CD4-positive, alpha-beta T cell treated with Interleukin-15 for 1 hour (primary cell): ENCODE measurements at places on chromosomes 12 and 14.

DNA sequence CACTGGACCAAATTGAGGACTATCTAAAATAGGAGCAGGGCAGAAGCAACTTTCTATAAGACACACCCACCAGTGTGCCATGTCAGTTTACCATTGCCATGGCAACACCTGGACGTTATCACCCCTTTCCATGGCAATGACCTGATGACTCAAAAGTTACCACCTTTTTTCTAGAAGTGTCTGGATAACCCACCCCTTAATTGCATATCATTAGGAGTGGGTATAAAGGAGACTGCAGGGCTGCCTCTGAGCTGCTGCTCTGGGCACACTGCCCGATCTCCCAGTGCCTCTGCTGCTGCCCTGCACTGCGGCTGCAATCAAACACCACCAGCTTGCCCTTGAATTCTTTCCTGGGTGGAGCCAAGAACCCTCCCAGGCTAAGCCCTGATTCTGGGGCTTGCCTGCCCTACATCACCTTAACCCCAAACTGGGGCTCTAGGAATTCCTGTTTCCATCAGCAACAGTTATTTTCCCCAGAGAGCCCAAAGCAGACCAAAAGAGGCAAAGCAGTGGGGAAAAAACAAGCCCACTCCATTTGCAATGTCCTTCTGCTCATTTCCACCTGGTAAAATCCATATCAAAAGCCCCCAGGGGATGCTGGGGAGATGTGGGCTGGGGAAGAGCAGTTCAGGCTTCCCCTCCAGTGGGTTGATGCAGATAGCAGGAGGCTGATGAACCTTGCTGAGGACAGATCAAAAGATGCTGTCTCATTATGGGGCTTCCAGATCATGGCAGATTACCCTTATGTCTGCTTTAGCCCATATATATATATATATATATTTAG lies 129.5 kb upstream of the NCOR2 start:
- no peak for DNase-seq

DNA sequence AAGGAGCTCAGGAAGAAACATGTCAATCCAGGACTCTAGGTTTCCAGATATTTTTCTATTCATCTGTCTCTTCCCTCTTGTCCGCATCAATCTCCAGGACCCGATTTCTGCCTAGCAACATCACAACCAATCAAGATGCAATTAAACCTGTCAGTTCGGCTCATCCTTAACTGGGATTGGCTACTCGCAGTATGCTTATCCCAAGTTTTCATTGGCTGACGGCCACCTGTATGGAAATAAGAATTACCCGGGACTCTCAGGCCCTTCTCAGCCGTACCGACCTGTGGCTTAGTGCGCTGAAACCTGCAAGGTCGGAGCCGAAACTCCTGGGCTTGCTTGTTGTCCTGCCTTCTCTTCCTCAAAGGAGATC lies 20.4 kb upstream of the ATP5MC2 start:
- DNase-seq: no peak

DNA sequence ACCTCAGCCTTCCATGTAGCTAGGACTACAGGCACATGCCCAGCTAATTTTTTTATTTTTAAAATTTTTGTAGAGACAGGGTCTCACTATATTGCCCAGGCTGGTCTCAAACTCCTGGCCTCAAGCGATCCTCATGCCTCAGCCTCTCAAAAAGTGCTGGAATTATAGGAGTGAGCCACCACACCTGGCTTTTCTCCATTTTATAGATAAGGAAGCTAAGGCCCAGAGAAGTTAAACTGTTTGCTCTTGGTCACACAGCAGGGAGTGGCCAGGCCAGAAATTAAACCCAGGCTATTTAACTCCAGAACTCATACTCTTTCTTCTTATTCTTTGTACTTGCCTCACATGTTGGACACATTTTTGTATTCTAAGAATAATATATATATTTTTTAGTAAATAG lies 16.5 kb downstream of the UBE3B start:
- no peak for DNase-seq

DNA sequence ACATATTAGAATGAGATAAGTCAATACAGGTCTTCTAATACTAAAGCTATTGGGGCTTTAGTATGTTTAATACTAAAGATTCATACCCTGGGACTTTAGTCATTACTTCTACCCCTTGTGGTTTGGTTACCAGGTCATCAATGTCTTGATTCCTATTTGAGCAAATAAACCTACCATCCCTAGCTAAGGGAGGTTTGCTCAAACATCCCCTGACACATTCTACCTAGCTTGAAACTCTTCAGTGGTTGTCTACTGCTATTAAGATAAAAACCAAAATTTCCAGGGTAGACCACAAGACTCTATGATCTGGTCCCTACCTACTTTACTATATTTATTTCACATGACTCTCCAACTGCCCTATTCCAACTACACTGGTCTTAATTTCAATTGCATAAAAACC lies 7.3 kb upstream of the C2CD5 start:
- no peak for DNase-seq

GRCh38 chr14:64208261-64208660 lies 85.9 kb downstream of the ESR2 start:
- DNase-seq: no peak

GRCh38 chr12:39441189-39441962 lies 1.5 kb downstream of the KIF21A start:
- DNase-seq: no peak

- no peak for DNase-seq
Measured at GRCh38 chr14:47252802-47253201, 422.6 kb downstream of the MDGA2 start.

GRCh38 chr12:76901628-76902380 lies 23.0 kb upstream of the CSRP2 start:
- no peak for DNase-seq

- no peak for DNase-seq
Measured at GRCh38 chr12:68207276-68207675, 18.3 kb downstream of the IL26 start.

DNA sequence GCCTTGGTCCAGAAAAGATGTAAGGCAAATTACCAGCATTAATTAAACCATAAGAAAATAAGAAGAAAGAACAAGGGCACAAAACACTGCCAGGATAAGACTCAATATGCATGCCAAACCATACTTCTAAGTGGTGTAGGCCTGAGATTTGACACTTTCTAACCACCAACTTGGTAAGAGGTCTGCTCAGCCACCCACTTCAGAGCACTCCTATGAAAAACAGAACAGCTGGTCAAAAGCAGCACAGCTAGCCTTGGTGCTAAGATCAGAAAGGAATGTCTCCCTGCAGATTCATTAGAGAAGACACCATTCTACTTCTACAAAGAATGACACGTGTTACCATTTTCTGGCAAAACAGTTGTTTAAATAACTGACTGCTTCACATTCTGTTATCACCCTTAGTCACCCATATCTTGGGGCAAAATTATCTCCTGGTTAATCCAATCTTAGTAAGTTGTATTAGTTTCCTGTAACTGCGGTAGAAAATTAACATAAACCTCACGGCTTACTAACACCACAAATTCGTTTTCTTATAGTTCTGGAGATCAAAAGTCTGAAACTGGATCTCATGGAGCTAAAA lies 13.2 kb downstream of the RPS6KA5 start:
- no peak for DNase-seq

- DNase-seq: no peak
Measured at GRCh38 chr12:90924406-90924805, 30.6 kb downstream of the CCER1 start.

- DNase-seq: no peak
Measured at GRCh38 chr14:77145975-77146740, 4.6 kb upstream of the ZDHHC22 start.

- DNase-seq: peak; percentile 62
Measured at GRCh38 chr14:69152181-69152901, 578 bp downstream of the DCAF5 start.

GRCh38 chr12:19234981-19235871 lies 105.7 kb downstream of the PLEKHA5 start:
- DNase-seq: no peak

GRCh38 chr14:88310021-88310420 lies 13.0 kb downstream of the KCNK10 start:
- DNase-seq: no peak

DNA sequence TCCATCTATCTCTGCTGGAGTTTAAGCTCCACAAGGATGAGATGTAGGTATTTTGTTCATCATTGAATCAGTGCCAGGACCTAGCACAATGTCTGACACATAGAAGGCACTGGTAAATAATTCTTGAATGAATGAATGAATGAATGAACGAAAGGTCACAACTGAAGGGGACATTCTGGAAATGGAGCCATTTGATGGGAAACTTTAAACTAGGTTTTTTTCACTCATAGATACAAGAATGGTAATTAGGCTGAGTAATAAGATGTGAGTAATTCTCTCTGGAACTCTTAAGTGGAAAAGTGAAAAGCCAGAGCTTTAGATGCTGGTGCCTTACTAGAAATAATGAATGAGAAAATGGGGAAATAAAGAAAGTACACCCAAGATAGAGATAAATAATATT lies 44.3 kb downstream of the SCN8A start:
- DNase-seq: no peak

GRCh38 chr12:86729739-86730138 lies 473.5 kb upstream of the MGAT4C start:
- no peak for DNase-seq

DNA sequence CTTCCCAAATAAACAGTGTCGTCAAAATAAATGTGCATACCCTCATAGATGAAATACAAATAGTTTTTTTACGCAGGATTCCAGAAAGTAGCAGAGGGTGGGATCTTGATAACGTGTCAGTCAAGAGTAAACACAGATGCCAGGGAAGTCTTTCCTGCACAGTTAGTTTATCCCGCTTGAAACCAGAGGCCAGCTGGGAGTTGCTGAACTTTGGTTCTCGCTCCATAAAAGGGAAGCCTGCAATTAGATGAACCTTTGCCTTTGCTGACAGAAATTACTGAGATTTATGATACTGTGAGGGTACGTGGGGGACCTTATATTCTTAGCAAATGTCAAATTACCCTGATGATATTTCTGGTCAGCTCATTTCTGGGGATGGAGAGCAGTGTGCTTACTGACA lies 18.9 kb downstream of the FAR2 start:
- DNase-seq: no peak

- DNase-seq: no peak
Measured at GRCh38 chr12:89376202-89376529, 23.9 kb upstream of the DUSP6 start.

- DNase-seq: no peak
Measured at GRCh38 chr12:77064896-77065360, 441 bp downstream of the E2F7 start.

GRCh38 chr14:68215629-68216028 lies 396.1 kb downstream of the RAD51B start:
- DNase-seq: no peak

DNA sequence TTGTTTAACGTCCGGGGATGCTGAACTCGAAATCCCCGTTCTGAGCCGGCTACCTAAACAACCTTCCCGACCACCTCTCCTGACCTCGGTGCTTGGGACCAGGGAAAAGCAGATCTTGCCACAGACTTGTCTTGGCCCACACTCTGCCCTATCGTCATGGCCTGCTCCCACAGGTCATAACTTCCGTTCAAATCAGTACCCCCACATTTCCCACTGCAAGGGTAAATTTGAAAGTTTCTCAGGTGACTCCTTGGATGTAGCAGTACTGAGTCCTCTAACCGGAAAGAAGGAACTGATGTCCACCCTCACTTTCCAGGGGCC lies 612 bp upstream of the RBM23 start:
- no peak for DNase-seq

GRCh38 chr14:64885559-64885958 lies 5.9 kb upstream of the SPTB start:
- no peak for DNase-seq

DNA sequence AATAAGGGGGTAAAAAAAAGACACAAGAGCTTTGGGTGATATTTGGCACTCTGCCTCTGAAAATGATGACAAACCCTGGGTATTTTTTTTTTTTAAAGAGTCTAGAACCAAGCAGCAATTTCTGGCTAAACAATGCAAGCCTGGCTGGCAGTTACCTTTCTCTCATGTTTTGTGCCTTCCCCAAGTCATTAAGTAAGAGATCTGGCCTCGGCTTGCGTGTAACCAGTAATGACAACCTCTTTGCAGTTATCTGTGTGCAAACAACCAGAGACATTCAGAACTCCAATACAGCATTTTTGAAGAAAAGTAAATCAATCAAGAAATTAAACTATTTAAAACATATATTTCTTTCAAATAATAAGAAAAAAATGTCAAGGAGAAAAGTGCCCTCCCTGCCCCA lies 167.5 kb downstream of the KCNC2 start:
- no peak for DNase-seq

DNA sequence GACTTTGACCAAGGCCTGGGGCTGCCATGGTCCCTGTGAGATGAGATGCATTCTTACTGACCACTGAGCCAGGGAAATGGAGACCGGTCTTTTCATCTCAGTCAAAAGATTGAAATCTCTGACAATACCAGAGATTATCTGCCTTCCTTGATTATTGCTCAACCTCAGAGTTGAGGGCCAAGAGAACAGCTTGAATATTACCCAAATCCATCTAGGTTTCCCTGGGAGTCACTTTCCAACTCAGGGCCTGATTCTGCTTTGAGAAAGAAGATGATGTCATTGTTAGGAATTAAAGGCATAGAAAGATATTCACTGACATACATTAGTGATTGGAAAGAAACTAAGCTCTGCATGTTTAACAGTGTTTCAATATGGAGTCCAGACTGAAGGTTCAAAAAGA lies 515.9 kb upstream of the TBX3 start:
- DNase-seq: no peak

DNA sequence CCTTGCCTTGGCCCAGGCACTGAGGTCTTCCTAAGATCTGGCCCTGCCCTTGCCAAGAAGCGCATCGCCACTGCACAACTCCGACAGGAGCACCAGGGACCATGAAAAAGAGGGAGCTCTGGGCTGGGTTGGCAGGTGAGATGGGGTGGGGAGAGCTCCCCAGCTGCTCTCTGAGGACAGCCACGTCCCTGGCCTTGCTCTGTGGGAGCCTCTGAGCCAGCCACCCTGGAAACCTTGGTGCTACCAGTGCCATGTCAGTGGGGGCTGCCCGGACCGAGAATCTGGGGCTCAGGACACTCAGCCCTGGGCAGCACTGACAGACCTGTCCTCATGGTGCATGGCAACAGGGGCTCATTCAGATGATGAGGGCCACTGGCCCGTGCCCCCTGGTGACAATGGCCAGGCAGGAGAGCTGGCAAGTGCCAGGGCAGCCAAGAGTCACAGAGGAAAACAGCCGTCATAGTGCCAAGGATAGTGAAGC lies 134.8 kb downstream of the ZFP36L1 start:
- DNase-seq: no peak

- DNase-seq: peak; percentile 61
Measured at GRCh38 chr14:60753264-60754119, 18.9 kb downstream of the MNAT1 start.

GRCh38 chr12:19927661-19928060 lies 440.7 kb upstream of the PDE3A start:
- no peak for DNase-seq

- no peak for DNase-seq
Measured at GRCh38 chr14:90669731-90670130, 146.5 kb downstream of the TTC7B start.

- no peak for DNase-seq
Measured at GRCh38 chr12:65501935-65502334, 223.5 kb downstream of the MSRB3 start.
